NCI-H187 treated with DMSO at 0.1 percent for 48 hours (cell line): ENCODE measurements at places on chromosomes 4 and X.

DNA sequence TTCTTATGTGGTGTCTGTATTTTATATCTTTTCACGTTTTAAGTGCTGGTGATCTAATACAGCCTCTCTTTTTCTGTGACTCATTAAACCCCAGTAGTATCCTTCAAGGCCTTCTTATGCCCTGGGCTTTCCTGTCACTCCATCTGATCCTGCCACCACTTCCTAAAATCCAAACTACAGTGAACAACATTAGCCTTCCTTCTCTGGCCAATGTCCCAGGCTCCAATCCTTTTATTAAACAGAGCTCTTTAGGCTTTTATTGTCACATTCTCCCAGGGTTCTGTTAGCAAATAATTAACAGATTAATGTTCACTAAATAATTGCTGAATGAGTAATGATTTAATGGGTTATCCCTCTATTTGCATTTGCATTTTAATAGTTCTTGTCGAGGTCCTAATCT, 47.9 kb upstream of the ITM2A start:
- no peak for DNase-seq

- DNase-seq = no peak
Observed at GRCh38 chr4:56310401-56311125, 76.7 kb downstream of the AASDH start.

DNA sequence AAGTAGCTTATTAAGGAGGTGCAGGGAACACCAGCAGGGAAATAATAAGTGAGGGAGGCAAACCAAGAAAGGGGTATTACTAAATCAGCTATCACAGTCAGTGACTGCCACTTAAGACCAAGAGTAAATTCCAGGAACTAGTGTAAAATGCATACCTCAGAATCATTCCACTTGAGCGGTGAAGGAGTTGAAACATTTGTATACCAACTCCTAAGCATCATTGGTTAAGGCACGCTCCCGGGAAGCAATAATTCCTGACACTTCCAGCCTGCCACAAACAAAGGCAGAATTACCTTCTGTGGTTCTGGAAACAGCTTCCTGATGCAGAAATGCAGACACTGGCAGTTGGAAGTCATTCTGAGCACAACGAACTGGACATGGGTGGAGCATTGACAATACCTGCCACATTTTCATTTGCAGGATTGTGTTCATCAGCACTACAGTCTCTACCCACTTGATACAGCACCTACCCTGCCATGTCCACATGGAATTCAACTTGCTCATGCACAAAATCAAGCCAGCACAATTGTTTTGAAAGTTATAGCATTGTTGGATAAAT, 82.1 kb downstream of the PPP1R2C start:
- no peak for DNase-seq

GRCh38 chr4:20253735-20254409, 2.2 kb downstream of the SLIT2 start:
- DNase-seq = no peak

DNA sequence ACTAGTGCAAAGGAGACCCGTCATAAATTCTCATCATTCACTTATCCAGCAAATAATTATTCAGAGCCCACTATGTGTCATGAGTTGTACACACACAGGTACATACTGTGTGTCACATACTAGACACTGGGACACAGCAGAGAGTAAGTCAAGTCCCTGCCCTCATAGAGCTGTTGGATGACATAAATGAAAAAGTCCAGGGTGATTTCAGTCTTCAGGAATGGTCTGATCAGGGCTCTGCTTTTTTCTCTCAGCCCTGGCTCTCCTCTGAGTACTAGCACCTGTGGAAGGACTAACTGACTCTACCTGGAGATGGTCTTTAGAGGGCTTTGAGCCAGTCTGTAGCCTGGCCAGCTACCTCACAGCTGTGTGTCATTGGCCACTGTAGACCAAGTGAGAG, 198.0 kb upstream of the LEF1 start:
- DNase-seq = no peak

DNA sequence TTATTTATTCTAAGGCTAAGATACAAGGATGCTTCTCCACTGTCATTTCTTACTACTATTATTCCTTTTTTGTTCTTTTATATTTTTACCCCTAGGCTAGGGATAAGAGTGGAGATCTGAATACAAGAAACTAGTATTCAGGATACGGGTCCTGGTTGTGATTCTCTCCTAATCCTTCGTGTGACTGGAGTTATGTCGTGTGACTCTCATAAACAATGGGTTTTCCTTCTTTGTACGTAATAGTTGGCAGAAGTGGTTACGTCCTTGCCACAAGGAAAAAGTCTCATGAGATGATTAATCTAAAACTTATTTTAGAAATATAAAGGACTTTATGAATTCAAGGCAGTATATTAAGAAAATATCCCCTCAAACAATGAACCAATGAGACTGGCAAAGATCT, 497.2 kb upstream of the FAM241A start:
- no peak for DNase-seq

- DNase-seq = no peak
Observed at GRCh38 chr4:7195141-7195515, 2.8 kb downstream of the SORCS2 start.

DNA sequence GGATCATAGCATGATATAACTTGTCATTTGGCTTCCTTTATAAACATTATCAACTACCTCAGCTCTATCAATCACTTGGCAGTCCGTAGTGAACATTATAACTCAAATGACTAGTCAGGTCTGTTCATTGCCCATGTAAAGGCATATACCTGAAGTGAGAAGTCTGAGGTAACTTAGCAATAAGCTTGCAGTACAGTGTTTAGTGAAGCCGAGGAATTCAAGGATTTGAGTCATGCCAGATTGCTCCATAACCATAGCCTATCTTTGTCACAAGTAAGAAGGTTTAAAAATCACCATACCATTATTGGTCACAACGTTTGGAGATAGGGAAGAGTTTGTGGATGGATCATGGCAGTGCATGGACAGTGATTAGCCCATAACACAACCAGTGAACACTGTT, 41.6 kb downstream of the AR start:
- no peak for DNase-seq
